GOT3 (cell line): ENCODE measurements at places on chromosomes 6 and 20.

- DNase-seq: no peak
Observed at GRCh38 chr20:48731536-48731935, 96.3 kb downstream of the PREX1 start.

DNA sequence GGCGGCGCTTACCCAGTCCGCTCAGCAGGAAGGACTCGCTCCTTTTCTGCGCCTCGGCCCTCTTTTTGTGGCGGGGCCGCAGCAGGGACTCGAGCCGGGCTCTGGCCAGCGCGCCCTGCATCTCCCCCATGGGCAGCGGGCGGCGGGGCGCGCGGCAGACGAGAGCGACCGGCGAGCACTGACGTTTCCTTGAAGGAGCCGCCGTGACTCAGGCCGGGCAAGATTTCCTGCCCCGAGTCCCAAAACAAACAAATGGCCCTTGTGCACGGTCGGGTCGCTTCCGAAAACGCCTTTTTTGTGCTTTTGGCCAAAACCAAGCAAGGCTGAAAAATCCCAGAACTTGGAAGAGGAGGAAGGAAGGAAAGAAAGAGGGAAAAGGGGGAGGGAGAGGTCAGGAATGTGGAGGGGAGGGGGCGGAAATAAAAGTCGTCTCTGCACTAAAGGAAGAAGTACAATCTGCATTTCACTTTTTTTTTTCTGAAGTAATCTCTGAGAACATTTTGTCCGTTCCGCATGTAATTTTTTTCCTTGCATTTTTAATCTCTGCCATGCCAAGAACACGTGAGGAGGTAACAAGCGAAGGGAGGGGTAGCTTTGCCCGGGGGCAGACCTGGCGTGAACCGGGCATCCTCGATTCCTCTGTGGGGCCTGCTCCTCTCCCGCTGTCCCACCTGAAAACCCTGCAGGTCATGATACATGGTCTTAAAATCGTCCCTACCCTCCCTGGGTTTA lies 123.3 kb upstream of the SLC2A12 start:
- peak; percentile 43 for DNase-seq

DNA sequence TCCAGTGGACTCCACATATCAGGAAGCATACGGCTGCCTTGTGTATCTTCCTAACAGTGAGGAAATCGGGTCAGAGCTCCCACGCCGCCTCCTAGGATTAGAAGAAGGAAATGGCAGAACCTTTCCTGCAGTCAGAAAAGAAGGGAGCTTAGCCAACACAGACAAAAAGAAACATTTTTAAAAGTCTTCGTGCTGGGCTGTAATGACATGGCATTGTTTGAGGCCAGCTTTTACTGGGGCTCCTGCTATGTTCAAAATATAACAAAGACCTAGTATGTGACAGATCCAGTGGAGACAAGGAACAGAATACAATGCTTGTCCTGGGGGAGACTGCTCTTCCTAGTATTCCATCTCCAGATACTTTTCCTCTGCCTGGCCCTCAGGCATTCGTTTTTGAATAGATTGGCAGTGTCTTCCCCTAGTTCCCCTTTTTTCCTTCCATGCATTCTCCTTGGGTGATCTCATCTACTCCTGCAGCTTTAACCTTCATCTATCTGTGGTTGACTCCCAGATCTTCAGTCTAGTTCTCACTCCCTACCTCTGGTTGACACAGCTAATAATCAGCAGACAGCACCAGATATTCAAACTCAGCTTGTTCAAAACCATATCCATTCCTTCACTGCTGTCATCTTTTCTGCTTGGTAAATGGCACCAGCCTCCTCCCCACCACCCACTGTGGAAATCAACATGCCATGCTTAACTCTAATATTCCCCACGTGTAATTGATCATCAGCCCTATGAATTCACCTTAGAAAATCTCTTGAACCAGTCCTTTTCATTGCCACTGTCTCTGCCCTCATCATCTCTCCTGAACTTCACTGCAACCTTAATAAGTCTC lies 94.5 kb upstream of the VSTM2L start:
- no peak for DNase-seq

- no peak for DNase-seq
Observed at GRCh38 chr20:62907384-62908317, 18.7 kb downstream of the DIDO1 start.

- DNase-seq: no peak
Observed at GRCh38 chr20:8133851-8134451, 1.9 kb downstream of the PLCB1 start.

GRCh38 chr6:111664565-111665030 lies 58.9 kb upstream of the TRAF3IP2 start:
- no peak for DNase-seq

GRCh38 chr6:113595911-113596376 lies 261.2 kb upstream of the MARCKS start:
- no peak for DNase-seq

DNA sequence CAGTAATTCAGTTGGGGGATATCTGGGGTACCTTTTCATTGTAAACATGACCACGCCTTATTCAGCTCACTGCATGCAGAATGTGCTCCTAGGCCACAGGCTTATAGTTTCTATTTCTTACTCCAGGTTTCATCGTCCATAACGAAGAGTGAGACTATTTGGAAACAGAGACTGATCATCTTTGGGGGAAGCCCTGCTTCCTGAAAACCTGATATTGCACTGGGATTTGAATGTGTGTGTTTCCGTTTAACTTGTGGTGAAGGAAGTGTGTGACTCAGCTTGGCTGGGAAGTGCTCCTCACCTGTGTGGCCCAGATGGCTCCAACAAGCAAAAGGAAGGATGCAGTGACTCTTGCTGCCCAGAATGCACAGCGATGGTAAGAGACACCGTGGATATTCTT lies 19.6 kb upstream of the LTV1 start:
- DNase-seq: no peak

DNA sequence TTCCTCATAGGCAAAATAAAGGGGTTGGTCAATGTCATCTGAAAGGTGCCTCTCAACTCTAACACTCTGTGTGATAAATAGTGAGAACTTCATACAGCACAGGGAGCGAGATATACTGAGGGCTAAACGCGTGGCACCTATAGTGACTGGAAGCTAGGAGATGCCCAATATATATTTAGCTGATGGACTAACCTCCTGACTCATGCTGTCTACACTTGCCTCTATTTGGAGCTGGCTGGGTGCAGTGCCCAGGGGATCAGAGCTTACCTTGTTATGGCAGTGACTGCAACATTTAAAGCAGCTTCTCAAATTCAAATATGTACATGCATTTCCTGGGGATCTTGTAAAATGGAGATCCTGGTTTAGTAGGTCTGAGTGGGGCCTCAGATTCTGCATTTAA lies 111.6 kb upstream of the PLN start:
- no peak for DNase-seq

DNA sequence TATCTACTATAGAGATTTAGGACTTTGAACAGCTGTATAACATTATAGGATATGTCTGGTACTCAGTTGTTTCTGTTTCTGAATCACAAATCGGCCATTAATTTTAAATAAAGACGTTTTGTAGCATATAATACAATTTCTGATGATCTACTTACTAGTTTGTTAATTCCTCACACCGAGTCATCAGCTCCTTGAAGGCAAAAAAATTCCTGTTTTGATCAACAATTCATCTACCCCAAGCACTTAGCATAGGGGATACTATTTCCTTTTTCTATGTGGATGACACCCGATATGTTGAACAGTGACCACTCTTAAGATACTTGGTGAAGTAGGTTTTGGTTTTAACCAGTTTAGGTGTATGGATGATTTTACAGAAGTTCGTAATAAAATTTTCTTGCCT lies 107.3 kb downstream of the NCOA3 start:
- no peak for DNase-seq

DNA sequence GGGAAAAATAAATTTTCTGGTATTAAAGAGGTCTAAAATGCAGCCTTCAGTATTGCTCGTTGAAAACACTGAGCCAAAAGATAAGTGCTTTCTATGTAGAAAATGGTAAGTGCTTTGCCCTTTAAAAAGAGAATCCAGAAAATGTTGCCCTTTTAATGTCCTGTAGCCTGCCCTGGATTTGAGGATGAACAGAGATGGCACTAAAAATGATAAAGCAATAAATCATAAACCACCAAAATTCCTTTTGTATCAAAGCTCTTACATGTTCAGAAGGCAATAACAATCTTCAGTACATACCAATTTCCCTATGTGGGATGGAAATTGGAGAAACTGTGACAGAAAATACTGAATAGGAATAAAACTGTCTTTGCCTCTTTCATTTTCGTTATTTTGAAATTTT lies 405.8 kb downstream of the PHF3 start:
- DNase-seq: no peak

DNA sequence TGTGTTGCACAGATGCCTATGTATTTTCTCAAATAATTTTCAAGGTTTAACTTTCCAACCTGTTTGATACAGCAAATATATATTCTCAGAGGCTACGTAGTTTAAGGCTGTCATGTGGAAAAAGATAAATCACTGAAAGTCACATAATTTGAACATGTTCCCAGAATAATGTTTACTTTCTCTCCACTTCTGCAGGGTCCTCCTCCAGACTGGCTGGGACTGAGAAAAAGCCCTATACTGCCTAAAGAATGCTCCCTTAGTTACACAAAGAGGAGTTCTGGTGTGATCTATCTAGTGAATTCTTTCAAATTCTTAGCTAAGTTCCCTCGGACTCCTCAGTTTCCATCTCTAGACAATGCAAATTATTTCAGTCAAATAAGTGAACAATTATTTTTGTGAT lies 411.0 kb downstream of the C6orf118 start:
- no peak for DNase-seq

DNA sequence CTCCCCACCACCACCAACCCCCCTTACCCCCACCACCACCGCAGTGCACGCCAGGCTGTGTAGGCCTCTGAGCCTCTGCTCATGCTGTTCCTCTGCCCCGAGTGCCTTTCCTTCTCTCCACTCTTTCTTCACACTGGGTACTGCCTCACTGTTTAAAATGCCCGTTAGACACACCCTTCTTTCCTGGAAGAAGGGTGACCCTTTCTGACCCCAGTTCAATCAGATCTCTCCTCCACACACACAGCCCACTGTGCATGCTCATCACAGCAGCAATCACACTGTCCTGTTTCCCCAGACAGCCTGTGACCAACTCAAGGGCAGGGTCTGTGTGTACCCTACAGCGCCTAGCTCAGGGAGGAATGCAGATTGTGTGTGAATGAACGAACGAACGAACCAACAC lies 10.0 kb downstream of the TMEM74B start:
- DNase-seq: no peak

- DNase-seq: no peak
Observed at GRCh38 chr6:33700391-33701050, 11.0 kb downstream of the UQCC2 start.

- no peak for DNase-seq
Observed at GRCh38 chr6:144899161-144899560, 614.0 kb downstream of the UTRN start.

GRCh38 chr6:109383438-109383940 lies 1.2 kb upstream of the CD164 start:
- DNase-seq: no peak

GRCh38 chr6:55495277-55495676 lies 83.7 kb downstream of the HMGCLL1 start:
- DNase-seq: no peak

GRCh38 chr6:96153775-96154174 lies 138.0 kb downstream of the FUT9 start:
- DNase-seq: no peak
